ENCODE measurements at places on chromosomes 3 and 15. TPM values are rescaled to one million over a fixed set of nuclear protein-coding genes. Genes with fewer than 3 reads are reported as not detected.

ADAMTS7 gene
- 3.1 TPM for total RNA-seq

ADAMTS9 gene
- total RNA-seq = 117 TPM

SEC22C gene
- total RNA-seq = 43.6 TPM

GRK7 gene
- total RNA-seq = not detected

HES1 gene
- 44.3 TPM for total RNA-seq
